ENCODE measurements at places on chromosomes 4 and X.

DNA sequence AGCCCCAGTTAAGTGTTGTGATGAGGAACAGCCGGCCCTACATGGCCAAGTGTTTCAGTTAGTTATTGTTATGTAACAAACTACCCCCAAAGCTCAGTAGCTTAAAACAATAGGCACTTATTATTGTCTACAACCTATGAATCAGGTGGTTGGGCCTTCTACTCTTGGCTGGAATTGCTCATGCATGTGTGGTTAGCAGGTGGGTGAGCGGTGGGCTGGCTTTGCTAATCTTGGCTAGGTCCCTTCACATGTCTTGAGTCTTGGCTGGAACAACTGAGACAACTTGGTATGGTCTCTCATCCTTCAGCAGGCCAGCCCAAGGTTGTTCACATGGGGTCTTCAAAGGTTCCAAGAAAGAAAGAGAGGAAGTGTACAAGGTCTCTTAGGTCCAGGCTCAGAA lies 54.5 kb upstream of the CHRNA9 start:
- no peak for DNase-seq

- DNase-seq: no peak
Measured at GRCh38 chr4:113760094-113760794, 1.3 kb downstream of the CAMK2D start.

- no peak for DNase-seq
Measured at GRCh38 chrX:17635231-17635630, 102.1 kb upstream of the SCML1 start.

DNA sequence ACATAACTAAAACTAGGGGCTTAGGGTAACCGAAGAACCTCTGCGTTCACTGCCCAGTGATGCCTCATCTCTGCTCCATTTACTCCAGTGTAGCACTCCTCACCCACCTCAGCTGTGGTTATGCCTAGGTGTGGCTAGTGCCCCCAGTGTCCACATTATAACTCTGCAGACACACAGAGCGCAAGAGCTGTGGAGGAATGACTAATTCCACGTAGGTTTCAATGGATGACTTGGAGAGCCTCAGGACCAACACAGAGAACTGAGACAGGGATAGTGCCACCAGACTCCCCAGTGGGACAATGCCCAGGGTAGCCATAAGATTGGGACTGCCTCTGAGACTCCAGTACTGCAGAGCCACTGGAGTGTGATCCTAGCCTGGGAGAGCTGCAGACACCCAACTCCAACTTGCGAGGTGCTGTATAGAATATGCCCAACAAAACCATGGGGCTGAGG lies 542.4 kb upstream of the DIPK2B start:
- no peak for DNase-seq

DNA sequence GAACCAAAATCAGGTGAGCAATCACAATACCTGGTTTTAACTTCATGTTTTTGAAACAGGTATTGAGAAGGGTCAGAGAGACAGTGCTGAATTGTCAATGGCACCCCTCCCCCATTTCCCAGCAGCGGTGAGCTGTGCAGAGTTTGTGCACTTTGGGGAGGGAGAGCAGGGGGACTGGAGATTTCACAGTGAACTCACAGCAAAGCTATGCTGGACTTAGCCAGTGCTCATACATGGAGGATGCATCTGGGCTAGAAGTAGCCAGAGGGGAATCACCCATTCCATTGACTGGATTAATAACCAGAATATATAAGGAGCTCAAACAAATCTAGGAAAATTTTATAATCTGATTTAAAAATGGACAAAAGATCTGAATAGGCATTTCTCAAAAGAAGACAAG lies 612.6 kb downstream of the STPG2 start:
- no peak for DNase-seq

DNA sequence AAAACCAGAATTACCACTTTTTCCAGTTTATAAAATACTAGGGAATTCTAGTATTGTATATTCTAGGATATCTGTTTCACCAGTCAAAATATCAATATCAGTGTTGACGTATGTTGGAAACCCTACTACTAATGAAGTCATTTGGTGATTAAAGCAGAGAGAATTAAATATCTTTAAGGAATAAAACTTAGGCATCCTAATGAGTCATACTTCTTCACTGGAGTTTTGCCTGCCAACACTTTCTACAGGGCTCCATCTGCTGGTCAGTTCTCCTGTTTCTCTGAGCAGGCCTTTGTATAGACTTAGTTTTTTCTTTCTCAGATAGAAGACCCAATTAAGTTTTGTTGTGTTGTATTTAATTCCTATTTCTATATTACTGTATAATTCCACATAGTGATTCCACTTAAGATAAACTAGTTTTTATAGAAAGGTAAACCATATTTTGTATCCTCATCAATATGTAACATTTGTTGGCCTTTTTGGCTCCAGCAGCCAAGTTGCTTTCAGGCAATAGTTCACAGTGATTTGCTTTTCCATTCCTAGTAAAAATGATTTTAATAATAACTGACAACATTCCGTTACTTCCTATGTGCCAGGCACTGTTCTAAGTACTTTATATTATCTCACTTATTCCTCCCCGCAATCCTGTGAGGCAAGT lies 3.5 kb downstream of the AP1AR start:
- DNase-seq: peak; percentile 42

GRCh38 chr4:26837993-26838842 lies 22.4 kb upstream of the STIM2 start:
- DNase-seq: no peak

GRCh38 chr4:125368146-125368545 lies 53.4 kb downstream of the FAT4 start:
- no peak for DNase-seq

GRCh38 chr4:40480291-40480690 lies 145.2 kb downstream of the CHRNA9 start:
- no peak for DNase-seq

- DNase-seq: no peak
Measured at GRCh38 chr4:84366907-84367306, 132.2 kb downstream of the NKX6-1 start.

- DNase-seq: peak; percentile 15
Measured at GRCh38 chr4:154450966-154451365, 40.6 kb downstream of the DCHS2 start.
